ENCODE measurements at places on chromosomes 16 and 17.

DNA sequence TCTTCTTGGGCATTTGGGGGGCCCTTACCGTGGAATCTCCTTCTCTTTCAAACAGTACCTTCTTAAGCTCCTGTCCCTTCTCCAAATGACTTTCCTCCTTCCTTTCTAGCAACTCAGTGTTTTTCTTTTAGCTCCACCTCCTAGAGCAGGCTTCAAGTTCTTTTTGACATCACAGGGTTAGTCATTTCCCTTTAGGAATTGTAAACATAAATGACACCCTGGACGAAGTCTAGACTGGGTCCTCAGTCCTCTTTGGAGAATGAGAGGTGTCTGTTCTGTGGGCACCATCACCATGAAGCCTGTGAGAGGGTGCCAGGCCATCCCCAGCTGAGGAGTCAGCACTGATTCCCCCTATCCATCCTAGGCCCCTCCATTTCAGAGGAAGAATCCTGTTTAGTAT is 94.7 kb downstream of the SALL1 start:
- no peak for DNase-seq

GRCh38 chr17:80758481-80759376 is 214.1 kb downstream of the RPTOR start:
- no peak for DNase-seq

- no peak for DNase-seq
Measured at GRCh38 chr17:48159232-48159631, 51.7 kb downstream of the SNX11 start.

DNA sequence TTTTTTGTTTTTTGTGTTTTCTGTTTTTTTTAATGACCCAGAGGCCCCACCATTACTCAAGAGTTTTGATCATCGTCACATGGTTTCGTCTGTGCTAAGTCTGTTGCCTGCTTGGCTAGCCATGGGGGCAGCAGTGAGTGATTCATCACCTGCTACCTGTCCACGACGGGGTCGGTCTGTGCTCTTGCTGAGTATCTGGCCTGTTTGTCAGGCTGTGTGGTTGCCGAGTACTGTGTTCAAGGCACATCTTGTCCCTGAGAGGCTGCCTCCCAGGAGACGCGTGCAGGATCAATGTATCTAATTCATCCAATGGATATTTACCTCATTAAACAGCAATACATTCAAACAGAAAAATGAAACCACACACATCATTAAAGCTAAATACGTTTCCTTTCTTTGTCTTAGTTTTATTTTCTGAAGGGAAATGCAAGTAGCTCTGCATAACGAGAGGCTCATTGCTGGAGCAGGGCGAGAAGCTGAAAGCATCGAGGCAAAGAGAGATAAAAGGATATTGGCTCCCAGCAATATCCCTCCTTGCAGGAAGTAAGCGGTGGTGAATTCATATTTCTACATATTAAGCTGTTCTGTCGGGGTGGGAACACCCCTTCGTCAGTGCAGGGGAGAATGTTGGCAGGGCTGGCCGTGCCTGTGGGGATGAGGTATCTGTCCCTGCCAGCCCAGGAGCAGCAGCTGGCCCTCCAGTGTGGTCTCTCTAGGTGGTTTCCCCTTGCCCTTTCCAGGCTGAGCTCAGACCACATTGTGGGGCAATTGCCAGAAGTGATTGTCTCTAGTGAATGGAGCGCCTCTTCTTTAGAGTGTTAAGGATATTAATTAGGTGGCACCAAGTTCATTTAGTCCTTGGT is 166.2 kb upstream of the ASIC2 start:
- no peak for DNase-seq

GRCh38 chr16:85448557-85449190 is 164.4 kb upstream of the GSE1 start:
- peak; percentile 13 for DNase-seq

- no peak for DNase-seq
Measured at GRCh38 chr17:19264681-19265080, 27.5 kb downstream of the EPN2 start.

- DNase-seq: no peak
Measured at GRCh38 chr16:28845293-28845692, 855 bp downstream of the TUFM start.

DNA sequence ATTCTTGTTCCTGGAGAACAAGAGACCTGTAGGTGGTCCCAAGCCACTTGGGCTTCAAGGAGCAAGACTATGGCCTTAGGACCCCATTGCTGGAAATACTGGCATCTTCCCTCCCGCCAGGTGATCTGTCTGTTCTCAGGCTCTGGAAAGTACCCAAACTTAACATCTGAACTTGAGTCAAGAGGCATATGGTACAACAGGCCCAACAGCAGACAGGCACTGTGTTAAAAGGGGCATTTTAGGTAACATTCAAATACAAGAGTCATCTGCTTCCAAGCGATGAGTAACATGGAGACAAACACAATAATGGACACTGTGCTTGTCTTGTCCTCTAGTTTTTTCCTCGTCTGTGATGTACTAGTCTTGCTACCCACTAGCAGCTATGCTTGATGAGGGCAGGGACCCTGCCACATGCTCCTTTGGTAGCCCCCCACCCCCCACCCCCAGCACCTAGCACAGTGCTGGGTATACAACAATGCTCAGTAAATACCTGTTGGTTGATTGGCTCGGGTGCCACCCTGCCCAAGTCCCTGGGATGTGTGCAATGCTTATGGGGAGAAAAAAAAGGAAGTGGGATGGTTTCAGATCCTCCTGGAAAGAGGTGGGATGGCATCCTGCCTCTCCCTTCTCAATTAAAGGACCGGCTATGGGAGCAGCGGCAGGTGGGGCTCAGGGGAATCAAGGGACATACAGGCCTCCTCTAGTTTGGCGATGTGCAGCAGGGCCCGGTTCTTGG is 19.4 kb downstream of the CSF3 start:
- DNase-seq: no peak

GRCh38 chr16:84357191-84357651 is 11.1 kb upstream of the ATP2C2 start:
- DNase-seq: no peak

DNA sequence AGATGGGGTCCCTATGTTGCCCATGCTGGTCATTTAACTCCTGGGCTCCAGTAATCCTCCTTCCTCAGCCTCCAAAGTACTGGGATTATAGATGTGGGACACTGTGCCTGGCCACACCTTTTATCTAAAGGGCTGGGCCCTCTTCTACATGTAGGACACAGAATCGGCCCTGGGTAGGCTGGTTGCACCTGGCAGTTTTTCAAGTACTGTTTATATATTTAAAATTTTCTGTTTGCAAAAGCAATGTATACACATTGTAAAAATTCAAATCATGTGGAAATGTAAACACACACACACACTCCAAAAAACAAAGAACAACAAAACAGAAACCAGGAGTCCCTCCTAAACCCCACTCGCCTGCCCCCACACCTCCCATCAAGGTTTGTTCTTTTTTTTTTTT is 28.1 kb upstream of the SIAH1 start:
- no peak for DNase-seq

DNA sequence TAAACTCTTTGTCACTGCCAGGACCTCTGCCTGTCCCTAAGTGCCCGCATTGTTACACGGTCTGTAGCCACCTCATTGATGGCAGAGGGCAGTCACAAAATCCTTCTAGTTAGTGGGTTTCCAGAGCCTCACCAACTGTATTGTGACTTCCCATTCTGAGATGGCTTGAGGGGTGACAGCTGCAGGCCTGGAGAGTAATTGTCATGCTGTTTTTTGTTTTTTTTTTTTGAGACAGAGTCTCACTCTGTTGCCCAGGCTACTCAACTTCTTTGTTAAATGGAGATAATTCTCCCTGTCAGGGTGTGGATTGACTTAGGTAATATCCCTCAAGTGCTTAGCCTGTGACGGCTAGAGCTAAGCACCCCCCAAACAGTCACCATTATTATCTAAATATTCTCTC is 77.9 kb downstream of the SDR42E1 start:
- DNase-seq: no peak

GRCh38 chr17:15945527-15946191 is 729 bp downstream of the ADORA2B start:
- no peak for DNase-seq

DNA sequence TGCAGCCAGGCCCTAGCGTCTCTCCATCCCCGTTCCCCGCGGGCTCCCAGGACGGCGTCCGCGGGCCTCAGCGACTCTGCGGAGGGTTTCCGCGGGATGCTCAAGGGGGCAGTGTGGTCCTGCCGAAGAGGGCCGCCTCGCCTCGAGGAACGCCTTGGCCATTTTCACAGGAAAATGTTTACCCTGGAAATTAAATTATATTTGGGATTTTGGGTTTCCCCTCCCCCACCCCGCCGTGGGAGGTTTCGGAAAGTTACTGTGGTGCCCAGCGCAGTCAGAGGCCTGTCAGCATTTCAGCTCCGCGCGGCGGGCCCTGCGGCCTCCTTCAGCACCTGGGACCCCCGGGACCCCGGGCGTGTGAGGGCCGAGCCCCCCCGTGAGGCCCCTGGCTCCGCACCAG is 94.5 kb downstream of the PCTP start:
- no peak for DNase-seq
